Heart right ventricle (tissue), 16 donors: ENCODE measurements at places on chromosomes 2 and 18.

DNA sequence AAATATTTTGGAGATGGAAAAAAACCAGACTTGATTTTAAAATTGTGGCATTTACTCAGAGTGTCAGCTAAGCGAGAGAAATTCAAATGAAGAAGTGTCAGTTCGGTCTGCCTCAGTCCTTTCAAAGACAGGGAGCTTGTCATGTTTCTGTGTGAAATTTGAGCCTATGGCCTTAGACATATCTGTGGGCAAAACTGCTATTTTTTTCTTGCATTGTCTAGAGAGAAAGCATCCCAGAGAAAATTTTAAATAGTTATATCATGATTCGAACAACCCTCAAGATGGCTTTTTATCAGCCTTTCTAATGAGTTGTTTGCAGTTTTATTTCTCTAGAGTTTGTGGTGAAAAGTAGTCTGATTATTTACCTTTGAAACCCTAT lies 50.2 kb upstream of the KCNE4 start:
- DNase-seq: no peak

GRCh38 chr18:37182340-37183135 lies 353.6 kb downstream of the KIAA1328 start:
- DNase-seq: no peak

- no peak for DNase-seq
Measured at GRCh38 chr2:29599946-29600345, 321.4 kb downstream of the ALK start.

GRCh38 chr2:149389506-149390167 lies 59.2 kb downstream of the LYPD6 start:
- DNase-seq: no peak

DNA sequence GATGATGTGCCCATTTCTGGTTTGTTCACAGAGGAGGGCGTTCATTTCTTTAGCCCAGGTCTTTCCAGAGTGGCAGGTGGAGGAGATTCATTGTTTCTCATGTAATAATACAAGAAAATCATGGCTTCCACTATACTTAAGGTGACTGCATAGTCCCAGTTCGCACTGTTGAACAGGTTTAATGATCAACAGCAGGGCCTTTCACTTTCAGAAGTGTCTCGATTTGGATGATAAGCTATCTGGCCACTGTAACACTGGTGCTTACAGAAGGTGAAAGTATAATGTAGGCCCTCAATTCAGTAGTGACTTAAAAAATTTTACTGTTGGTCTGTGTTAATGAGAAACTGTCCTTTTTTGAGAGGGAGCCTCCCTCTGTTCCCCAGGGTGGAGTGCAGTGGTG lies 1.4 kb downstream of the RMC1 start:
- no peak for DNase-seq

DNA sequence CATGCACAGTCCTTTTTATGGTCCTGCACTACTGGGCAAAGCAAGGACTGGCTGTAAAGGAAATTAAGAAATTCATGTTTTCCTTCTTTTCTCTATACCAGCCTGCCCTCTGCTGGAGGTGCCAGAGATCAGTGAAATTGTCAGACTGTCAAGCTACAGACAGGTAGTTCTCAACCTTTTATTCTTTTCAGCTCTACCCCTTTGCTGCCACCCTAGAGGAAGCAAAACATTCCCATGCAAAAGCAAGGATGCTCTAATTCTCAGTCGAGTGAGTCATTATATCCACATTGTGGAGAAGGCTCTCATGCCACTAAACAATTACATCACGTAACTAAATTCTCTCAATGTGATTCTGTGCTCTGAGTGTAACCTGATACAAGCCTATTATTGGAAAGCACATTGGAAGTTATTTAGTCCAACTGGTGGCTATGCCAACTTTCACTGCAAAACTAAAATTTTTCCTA lies 25.0 kb upstream of the RAPGEF4 start:
- no peak for DNase-seq

DNA sequence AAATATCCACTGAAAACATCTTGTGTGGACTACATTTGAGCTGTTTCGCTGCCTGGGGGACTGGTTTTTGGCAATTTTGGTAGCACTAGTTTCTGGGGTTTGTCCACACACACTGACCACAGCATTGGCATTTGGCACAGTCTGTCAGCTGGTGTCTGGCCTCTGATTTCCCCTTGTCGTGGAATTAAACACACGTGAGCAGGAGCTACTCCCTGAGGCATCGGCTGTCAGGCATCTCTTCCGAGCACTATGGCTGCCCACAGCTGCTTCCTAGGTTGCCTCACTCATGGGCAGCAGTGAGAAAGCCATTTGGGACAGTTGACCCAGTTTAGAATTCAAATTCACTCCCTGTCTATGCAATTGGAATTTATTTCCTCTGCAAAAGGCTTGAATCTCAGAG lies 46.8 kb upstream of the FZD5 start:
- DNase-seq: no peak

DNA sequence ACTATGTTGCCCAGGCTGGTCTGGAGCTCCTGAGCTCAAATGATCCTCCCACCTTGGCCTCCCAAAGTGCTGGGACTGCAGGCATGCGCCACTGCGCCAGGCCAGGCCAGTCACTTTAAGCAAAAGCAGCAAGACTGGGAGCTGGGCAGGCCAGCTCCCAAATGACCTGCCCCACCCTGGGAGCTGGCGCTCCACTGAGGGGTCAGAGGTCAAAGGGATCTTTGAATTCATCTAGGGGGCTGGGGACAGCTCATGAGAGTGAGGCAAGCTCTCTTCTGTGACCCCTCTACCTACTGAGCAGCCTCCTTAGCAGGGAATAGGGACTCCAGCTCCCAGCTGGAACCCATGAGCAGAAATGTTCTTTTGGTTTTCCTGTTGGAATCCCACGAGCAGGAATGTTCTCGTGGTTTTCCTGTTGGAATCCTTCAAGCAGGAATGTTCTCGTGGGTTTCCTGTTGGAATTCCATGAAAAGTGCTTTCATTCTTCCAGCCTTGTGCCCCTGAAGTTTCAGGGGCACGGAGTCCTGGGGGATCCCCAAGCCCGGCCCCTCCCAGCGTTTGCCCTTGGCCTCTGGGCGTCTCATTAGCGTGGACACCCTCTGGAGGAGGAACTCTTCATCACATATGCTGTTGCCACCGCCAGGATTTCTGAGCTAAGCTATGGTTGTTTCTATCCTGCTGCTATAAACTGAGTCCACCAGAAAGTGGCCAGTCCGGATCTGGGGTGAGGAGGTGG lies 162.0 kb upstream of the HAAO start:
- no peak for DNase-seq

DNA sequence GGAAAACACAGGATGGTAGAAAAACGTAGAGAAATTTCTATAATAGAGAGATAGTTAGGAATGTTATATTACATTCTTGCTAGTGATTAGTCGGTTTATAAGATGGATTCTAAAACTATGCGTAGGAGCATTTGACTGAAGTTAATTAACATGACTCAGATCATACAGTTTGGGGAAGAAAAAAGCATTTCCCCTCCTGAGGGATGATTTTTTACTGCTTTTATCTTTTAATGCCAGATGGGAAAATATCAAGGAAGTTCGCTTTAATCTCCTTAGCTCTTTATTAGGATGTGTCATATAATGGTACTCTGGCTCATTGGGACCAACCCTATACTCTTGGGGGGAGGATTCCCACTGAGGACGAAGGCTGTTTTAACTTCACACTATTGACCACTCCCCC lies 502.1 kb downstream of the TGIF1 start:
- no peak for DNase-seq

DNA sequence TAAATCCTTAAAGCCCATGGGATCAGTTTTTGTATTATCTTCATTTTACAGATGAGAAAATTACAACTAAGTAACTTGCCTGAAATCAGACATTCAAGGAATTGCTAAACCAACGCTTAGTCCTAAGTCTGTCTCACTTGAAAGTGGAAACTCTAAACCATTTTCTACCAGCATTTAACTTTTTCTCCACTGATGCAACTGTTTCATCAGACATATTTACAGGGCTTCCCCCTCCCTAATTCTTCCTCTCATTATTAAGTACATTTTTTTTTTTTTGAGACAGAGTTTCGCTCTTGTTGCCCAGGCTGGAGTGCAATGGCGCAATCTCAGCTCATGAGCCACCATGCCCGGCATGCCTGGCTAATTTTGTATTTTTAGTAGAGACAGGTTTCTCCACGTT lies 88.6 kb downstream of the ACVR1C start:
- no peak for DNase-seq

GRCh38 chr2:189175869-189176433 lies 3.6 kb downstream of the COL5A2 start:
- DNase-seq: no peak

DNA sequence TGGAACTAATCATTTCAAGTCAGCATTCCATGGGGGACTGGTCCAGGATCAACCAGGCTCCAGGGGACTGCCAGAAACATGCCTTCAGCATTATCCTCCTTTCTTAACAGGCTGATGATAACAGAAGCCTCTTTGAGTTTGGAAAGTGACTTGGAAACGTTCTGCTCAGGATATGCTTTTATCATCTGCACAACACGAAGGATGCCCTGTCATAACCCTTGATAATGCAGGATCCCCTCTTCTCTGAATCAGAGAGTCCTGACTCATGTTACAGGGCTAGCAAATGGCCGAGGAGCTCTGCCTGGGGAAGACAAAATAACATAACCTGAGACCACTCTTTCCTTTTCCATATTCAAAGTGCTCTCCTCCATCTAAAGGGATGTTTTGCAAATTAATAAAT lies 6.7 kb downstream of the SCYGR3 start:
- DNase-seq: no peak

GRCh38 chr2:101823347-101823791 lies 125.9 kb downstream of the MAP4K4 start:
- peak; percentile 76 for DNase-seq
